CD4-positive, alpha-beta T cell treated with Interleukin-10 for 1 hour (primary cell): ENCODE measurements at places on chromosomes 5 and 9.

DNA sequence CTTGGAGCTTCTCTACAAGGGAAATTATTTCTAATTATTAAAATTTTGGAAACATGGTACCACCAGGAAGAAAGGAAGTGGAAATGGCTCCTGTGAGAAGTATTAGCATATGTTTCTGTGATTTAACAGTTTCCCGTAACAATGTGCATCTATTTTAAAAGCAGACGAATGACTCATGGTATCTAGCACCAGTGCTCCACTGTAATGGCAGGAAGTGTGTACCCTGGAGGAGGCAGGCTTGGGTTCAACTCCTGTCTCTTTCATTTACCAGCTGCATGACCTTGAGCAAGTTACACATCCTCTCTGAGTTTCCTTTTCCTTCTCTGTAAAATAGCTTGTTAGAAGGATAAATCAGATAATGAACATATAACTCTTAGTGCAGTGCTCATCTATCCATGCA is 41.0 kb upstream of the ANGPTL2 start:
- DNase-seq = no peak

DNA sequence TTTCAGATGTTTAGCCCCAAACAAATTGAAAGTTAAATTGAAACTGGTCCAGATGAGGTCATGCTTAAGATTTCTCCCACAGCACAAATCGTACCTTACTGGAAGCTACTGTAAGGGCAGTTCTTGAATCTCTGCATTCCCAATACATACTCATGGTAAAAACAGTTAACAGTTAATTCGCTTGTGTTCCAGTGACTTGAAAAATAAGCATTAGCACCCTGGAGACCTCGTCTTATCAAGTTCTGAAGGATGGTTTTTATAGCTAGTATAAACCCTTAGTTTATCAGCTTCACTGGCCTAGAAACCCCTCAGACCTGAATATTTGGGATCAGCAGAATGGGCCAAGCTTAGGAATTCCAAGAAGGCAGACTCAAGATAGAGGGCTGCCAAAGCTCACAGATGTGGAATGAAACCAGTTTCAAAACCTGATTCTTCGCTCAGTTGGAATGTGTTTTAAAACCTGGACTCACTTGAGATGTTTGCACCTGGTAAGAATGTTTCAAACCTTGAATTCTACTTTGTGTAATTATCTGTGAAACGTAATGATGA is 103.6 kb downstream of the C9orf152 start:
- no peak for DNase-seq

- DNase-seq = no peak
Observed at GRCh38 chr5:162190-162564, 29.1 kb upstream of the LRRC14B start.

DNA sequence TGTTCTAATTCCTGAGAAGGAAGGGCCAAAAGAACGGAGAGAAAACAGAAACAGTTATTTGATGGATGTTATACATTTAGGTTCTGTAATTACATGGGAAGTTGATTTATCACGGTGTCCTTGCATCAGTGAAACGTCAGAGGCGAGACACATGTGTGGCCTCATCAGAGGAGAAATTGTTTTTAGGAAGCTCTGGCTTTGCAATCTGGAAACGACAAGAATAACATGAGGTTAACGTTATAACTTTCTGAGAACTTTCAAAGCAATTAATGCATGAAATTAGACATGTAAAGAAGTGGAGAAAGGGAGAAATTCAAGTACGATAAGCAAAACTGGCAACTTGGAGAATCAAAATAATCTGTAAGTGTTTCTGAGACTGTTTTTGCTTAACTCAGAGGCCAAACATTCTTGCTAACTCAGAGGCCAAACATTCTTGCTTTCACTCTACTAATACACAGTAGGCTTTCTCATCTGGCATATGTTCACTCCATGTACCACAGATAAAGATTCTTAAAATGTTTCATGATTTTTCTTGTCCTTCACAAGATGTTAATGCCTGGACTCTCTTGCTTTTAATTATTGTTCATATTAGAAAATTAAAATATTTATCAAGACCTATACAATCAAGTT is 933.0 kb downstream of the TLE4 start:
- DNase-seq = no peak
